ENCODE measurements at places on chromosomes 7 and 10.

GRCh38 chr7:91814189-91814588, 66.3 kb downstream of the MTERF1 start:
- no peak for DNase-seq

DNA sequence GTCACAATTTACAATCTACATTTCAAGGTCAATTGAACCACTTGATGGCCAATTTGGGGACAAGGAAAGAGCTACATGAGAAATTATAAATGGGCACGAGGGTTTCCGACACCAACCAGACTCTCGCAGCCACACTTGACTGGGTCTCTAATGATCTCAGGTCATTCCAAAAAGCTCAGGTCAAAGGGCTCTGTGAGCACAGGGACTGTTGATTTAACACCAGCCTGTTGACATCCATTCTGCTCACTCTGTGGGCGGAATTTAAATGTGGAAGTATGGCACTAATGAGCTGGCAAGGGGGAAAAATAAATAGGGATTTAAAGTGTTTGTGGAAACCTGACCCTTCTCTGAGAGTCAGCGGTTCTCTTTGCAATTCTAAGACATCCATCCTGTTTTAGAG, 810.7 kb upstream of the AUTS2 start:
- no peak for DNase-seq

- no peak for DNase-seq
These were observed 173.7 kb downstream of the POM121L12 start for GRCh38 chr7:53209129-53209528.

GRCh38 chr10:92834331-92834730, 14.0 kb upstream of the EXOC6 start:
- no peak for DNase-seq

DNA sequence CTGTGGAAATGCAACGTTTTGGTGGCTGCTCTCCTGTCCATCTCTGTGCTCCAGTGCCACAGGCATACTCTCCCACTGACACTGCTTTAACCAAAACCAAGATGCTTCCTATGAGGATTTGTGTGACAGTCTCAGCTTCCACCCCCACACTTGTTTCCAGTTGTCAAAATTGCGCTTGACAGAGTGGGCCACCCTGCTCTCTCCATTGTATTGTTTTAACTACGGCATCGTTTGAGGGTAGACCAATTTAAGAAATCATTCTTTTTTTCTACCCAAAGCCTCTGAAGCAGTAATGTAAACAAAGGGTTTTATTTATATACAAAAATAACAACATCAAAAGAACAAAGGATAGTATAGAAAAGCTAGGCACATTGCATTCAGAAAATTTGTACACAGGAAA, 178.0 kb downstream of the INHBA start:
- DNase-seq: no peak

DNA sequence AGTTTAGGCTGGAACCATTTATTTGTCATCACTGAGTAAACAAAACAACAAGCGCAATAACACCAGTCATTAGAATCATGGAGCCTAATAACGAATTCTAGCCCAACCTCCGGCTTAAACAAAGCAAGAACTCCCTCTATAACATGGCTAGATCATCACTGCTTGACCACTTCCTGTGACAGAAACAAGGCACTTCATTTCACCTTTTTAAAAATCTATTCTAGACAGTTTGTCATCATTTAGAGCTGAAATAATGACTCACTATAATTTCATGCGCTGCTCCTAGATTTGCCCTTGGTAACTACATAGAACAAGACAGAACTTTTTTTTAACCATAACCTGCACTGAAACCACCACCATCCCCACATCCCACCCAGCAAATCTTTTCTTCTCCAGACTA, 81.3 kb downstream of the OSBPL3 start:
- no peak for DNase-seq

GRCh38 chr7:74059681-74060588, 23.7 kb upstream of the LIMK1 start:
- no peak for DNase-seq

DNA sequence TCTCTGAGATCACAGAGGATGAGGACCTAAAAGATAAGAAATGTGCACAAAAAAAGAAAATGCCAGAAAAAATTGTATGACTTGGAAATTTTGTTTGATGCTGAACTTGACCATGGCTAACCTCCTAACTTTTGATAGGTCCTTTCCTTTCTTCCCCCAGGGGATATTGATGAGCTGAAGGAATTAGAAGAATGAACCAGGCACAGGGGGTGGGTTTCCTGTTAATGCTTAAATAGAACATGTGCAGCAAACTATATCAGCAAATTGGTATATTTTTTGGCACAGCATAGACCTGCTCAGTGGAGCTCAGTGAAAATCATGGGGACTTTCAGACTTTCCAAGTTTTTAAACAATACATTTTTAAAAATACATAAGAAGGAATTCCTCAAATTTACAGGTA, 300.7 kb downstream of the HDAC9 start:
- no peak for DNase-seq

GRCh38 chr10:29105516-29106215, 183.2 kb upstream of the LYZL1 start:
- no peak for DNase-seq

DNA sequence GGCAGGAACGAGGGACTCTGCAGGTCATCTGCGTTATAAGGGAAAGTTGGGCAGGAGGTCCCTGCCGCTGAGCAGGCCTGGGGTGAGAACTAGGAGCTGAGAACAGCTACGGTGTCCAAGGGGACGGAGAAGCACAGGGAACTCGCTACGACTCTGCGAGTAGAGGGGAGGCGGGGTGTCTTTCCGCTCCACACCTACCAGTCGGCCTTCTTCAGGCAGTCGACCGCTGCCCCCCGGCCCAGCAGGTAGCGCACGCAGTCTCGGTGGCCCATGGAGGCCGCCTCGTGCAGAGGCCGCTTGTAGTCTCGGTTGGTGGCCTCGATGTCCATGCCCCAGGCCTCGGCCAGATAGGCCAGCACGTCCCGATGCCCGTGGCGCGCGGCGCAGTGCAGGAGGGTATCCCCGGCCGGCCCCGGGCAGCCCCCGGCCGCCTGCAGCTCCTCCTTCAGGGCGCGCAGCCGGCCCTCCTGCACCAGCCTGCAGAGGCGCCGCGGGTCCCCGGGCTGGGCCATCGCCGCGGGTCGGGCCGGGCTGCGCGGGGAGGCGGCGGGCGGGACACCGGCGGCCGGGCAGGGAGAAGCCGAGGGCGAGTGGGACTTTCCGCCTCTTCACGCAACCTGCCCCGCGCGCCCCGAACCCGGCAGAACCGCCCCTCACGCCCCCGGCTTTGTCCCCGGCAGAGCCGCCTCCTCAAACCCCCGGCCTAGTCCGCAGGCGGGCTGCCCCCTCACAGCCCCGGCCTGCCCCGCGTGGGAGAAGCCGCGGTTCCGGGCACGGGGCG, 660 bp downstream of the ANKRD16 start:
- DNase-seq: no peak

DNA sequence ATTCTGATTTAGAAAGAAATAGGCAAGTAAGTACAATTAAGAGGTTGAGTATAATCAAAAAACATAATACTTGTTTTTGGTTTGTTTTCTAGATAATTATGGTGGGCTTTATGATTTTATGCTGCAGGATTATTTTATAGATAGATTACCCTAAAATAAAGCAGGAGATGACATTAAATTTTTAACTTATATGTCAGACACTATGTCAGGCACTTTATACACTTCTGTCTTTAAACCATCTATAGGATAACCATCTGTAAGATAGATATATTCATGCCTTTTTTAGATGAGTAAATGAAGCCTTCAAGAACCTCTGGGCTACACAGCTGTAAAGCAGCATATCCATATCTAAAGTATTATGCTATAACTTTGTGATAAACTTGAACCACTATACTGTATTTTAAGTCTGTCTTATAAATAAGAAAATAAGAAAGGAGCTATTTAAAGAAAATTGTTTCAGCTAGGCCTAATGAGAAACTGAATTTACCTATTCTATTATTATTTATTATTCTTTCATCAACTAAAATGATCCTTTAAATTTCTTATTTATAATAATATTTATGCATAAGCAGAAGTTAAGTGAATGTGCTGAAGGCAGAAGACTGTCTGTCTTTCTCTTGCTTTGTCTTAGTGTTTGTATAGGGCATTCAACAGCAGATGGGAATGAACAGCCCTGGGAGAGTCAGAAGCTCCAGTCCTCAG, 94.0 kb downstream of the CPED1 start:
- no peak for DNase-seq

- no peak for DNase-seq
These were observed 41.1 kb downstream of the C10orf120 start for GRCh38 chr10:122658356-122659049.

DNA sequence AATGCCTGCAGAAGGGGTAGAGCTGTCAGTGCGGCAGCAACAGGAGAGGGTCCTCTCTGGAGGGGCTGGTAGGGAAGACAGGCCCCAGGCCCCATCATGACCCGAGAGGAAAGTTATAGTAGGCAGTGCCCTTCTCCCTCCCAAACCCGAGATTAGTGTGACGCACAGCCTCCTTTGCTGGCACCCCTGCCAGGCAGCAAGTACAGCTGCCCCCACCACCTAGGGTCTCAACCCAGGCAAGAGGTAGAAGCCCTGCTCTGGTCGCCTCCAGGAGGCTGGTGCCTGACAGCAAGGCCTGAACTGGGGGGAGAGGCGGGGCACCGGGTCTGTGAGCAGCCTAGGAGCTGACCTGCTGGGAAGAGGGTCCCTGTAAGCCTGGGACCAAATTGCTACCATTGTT, 15.5 kb downstream of the LOXL4 start:
- no peak for DNase-seq

- no peak for DNase-seq
These were observed 17.9 kb downstream of the ZNF488 start for GRCh38 chr10:47366181-47366631.

GRCh38 chr7:100585511-100586265, at the start of gene LRCH4:
Gene LRCH4 (minus strand): TSS chr7:100586129. CDS start chr7:100586100, 29 bp downstream.
- DNase-seq: no peak

DNA sequence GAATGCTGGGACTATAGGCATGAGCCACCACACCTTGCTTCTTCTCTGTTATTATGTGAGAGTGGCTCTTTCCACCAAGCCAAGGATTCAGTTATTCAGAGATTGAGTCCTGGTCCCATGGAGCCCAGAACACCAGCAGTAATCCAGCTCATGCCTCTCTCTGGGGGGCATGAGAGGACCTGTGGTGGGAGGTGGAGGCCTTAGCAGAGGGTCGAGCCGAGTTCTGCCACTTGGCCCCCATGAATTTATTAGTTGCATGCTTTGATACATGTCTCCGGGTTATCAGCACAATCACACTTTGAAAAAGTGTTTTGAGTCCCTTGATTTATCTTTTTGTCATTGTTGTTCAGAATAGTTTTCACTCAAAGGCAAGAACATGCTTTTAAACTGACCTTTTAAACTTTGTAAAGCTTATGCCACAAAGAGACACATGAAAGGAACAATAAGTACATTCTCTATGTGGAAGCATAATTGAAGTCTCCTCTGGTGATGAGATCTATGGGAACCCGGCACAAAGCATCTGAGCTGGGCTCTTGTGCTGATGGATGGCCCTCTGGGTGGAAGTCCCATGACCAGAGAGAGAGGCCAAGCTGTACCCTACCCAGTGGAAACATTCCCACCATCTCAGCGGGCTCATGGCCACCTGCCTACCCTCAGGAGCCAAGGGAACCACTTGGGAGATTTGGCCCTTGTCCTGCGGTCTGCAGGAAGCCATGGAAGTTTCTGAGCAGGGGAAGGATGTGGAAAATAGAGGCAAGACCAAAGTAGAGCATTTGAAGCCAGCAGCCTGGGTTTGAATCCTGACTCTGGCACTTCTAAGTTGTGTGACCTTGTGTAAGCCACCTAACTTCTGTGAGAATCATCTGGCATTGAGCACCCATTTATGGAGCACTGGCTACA, 53.9 kb downstream of the MINDY4 start:
- DNase-seq: no peak

GRCh38 chr10:109393425-109393824, 529.9 kb downstream of the XPNPEP1 start:
- DNase-seq: no peak
